ENCODE measurements at places on chromosomes 3 and 15.

DNA sequence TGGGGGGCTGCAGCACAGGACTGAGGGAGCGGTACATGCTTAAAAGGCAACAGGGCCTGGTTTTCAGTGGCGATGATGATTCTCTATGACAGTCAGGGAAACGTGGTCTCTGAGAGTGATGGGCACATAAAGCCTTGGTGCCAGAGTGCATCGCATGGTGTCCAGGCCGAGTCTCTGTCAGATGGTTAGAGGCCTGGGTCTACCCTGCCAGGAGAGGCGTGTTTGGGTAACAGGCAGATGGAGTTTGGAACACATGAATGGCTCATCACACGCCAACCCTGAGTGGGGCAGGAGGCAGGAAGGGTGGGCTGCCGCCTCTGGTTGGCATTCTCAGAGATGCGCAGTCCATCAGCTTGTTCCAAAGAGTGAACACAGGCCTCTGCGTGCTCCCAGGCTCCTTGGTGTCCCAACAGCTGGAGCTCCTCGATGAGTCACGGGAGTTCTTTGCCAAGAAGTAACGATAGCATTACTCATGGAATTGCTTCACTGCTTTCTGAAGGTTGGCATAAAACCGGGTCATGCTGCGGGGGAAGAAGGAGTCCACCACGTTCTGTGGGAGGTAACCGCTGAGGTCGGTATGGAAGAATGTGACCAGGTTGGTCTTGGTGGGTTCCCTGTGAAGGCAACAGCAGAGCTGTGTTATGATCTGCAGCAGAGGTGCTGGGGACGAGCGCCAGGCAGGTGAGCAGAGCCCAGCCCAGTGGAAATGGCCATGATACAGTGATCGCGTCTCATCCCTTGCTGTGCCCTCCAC, 11.0 kb downstream of the STARD5 start:
- DNase-seq, result no peak

DNA sequence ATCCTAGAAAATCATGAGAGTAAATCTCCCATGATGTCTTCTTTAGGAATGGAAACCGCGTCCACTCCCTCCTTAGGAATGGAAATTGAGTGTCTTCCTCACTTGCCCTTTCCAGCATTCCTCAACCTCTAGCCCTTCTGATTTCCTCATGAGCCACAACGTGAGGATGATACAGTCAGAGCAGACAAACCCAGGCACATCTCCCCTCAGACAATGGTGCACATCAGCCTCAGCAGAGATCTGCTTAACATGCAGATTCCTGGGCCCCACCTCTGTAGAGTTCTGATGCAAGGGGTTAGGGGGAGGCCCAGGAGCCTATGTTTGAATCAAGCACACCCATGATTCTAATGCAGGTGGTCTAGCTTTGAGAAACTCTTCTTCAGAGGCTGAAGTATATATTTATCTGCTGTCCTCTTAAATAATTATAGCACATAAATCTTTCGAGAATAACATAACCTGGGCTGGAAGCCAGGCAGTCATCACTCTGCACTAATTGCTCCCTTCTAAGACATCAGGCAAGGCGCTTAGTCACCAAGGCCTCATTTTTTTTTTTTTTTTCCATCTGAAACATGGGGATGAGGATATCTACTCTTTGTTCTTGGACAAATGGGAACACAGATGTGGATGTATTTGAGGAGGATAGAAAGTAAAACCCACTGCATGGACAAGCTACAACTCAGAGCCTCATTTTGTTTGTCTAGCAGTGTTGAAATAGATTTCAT, 81.7 kb downstream of the PRICKLE2 start:
- DNase-seq, result no peak

- DNase-seq, result peak; percentile 43
Observed at GRCh38 chr3:180680097-180680430, 775 bp upstream of the CCDC39 start.

DNA sequence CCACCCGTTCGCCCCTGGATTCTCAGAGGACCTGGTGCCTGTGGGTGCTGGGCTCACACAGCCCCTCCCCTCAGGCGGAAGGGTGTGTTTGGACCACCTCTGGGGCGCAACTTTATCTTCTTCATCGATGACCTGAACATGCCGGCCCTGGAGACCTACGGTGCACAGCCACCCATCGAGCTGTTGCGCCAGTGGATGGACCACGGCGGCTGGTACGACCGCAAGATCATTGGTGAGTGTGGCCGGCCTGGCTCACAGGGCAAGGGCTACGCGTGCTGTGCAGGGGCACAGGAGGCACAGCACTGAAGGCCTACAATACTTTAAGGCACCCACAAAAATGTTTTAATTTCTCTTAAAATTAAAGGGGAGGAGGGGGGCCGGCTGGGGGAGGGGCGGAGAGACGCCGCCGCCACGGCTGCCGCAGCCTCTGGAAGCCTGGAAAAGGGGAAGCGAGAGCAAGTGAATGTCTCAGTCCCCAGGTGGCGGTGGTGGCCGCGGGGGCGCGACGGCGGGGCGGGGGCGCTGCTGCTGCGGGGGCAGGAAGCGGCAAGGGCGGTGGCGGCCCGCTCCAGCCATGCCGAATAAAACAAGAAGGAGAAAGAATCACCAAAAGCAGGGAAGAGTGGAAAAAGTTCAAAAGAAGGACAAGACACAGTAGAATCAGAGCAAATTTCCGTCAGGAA, 56.8 kb downstream of the DNAH1 start:
- no peak for DNase-seq

DNA sequence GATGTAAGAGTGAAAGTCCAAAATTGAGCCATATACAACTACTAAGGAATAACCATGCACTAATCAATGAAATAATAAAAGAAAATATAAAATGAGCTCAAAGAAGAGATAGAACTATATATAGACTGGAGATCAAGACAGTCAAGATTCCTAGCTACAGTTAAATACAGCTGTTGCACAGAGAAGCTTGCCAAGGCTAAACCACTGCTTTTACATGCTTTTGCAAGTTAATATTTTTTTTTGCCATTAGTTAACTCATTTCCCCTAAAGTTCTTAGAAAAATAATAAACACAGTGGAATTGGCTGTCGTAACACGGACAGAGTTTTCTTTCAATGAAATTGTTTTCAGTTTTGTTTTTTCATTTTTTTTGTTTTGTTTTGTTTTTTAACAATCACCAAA, 123.0 kb downstream of the VGLL3 start:
- no peak for DNase-seq

- no peak for DNase-seq
Observed at GRCh38 chr3:123289391-123290106, 87.8 kb downstream of the SEC22A start.

Data from activated CD4-positive, alpha-beta T cell treated with anti-CD3 and anti-CD28 coated beads, Interleukin-2, amount 50 U/mL, for 16 hours (primary cell).